ENCODE measurements at places on chromosomes 6 and 20.

DNA sequence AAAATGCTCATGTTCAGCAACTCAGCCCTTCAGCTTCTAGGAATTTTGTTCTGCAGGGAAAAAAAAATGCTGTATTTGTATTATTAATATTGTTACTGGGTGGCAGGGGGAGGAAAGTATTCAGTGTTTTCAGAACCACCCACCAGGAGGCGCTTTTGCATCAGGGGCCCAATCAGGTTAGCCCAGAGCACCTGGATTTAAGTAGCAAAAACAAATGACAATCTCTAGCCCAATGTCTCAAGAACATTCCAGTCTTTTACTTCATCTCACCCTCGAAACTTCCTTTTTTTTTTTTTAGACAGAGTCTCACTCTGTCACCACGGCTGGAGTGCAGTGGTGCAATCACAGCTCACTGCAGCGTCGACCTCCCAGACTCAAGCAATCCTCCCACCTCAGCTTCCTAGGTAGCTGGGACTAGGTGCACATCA lies 635 bp upstream of the C20orf203 start:
- DNase-seq, result peak; percentile 57
- peak overlapping the region; percentile 33 for H3K27ac ChIP-seq
- H3K27me3 ChIP-seq, result no peaks in the 10 kb centered on the region
- H3K4me3 ChIP-seq, result no peak overlapping the region
- peaks cover 18% of the 10 kb centered on the region for H3K4me1 ChIP-seq

- H3K27ac ChIP-seq, result no peak overlapping the region
- DNase-seq, result no peak
- peaks cover 48% of the 10 kb centered on the region for H3K4me1 ChIP-seq
- H3K4me3 ChIP-seq, result no peak overlapping the region
Measured at GRCh38 chr6:45718871-45719270, 296.8 kb downstream of the CLIC5 start.

GRCh38 chr6:35304299-35304698 lies 6.7 kb downstream of the DEF6 start:
- H3K4me1 ChIP-seq, result peaks cover 59% of the 10 kb centered on the region
- peaks cover 61% of the 10 kb centered on the region for H3K36me3 ChIP-seq
- DNase-seq, result no peak
- peak overlapping the region; percentile 90 for H3K27ac ChIP-seq

GRCh38 chr6:10528158-10528981 lies 7.2 kb downstream of the GCNT2 start:
- peak overlapping the region; percentile 78 for H3K4me3 ChIP-seq
- peak overlapping the region; percentile 88 for H3K27ac ChIP-seq
- DNase-seq, result peak; percentile 22
- peaks cover 45% of the 10 kb centered on the region for H3K4me1 ChIP-seq

- H3K4me3 ChIP-seq, result no peak overlapping the region
- H3K36me3 ChIP-seq, result no peaks in the 10 kb centered on the region
- no peaks in the 10 kb centered on the region for H3K4me1 ChIP-seq
- no peak overlapping the region for H3K27ac ChIP-seq
Measured at GRCh38 chr6:168007592-168008338, 10.3 kb downstream of the KIF25 start.

DNA sequence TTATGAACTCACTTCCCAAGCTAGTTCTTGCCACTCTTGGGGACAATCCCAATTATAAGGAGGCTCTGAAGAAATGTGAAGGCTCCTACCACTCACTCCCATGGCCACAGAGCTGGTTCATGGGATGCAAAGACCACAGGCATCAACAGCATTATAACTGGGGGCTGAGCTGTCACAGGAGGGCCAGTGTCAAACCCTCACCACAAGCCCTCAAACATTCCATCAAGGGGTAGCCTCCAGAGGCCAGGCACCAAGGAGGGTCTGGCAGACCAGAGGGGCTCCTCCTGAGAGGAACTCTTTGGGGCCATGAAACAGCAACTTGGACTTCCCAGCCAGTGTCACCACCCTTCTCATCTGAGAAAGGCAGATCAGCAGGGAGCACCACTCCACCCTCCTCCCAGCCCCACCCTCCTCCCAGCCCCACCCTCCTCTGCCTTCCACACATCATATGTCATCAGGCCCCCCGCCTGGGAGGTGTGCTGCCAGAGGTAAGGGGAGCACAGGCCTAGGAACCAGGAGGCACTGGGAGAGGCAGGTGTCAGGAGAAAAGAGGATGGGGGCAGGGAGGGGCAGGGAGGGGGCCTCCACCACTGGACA lies 1.2 kb upstream of the TSPO2 start:
- H3K4me1 ChIP-seq, result peaks cover 11% of the 10 kb centered on the region
- H3K36me3 ChIP-seq, result no peaks in the 10 kb centered on the region
- DNase-seq, result no peak
- H3K27me3 ChIP-seq, result no peaks in the 10 kb centered on the region
- H3K4me3 ChIP-seq, result no peak overlapping the region
- no peak overlapping the region for H3K27ac ChIP-seq

DNA sequence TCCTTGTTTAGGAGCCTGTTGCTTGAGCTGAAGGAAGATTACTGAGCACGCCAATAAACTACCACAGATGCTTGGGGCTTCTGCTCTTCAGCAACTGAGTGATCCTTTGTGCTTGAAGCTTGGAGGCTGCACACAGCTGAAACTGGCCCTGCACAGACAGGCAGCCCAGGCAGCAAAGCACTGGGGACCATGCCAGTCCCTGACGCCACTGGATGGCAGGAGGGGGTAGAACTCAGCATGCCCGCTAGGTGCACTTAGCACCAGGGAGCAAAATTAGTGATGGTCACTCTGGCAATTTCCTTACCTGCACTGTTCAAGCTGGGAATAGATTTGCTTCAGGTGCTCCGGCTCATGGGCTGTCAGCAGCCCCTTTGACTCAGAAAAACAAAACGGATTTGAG lies 91.5 kb downstream of the FAM50B start:
- peaks cover 37% of the 10 kb centered on the region for H3K27me3 ChIP-seq
- H3K4me1 ChIP-seq, result no peaks in the 10 kb centered on the region
- DNase-seq, result no peak
- H3K27ac ChIP-seq, result no peak overlapping the region
- H3K36me3 ChIP-seq, result no peaks in the 10 kb centered on the region
- no peak overlapping the region for H3K4me3 ChIP-seq

- no peak for DNase-seq
- no peaks in the 10 kb centered on the region for H3K27me3 ChIP-seq
- peaks cover 21% of the 10 kb centered on the region for H3K36me3 ChIP-seq
- no peak overlapping the region for H3K27ac ChIP-seq
- H3K4me3 ChIP-seq, result no peak overlapping the region
- no peaks in the 10 kb centered on the region for H3K4me1 ChIP-seq
Measured at GRCh38 chr6:20907486-20908071, 373.3 kb downstream of the CDKAL1 start.

DNA sequence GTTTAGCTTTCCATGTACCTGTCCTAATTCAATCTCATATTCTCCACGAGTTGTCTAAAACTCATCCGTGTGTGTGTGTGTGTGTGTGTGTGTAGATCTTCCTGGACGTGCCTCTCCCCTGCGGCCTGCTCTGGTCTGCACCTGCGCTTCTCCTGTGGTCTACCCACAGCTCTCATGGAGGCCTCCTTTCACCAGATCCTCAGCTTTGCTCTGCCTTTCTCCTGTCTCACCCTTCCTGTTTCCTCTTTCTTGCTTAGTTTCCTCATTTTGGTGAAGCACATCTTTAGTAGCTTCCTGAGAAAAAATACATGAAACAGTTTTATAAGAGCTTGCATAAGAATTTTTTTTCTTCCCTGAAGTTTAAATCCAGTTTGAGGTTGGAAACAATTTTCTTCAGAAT lies 18.1 kb downstream of the SLX4IP start:
- H3K4me3 ChIP-seq, result peak overlapping the region; percentile 46
- peaks cover 24% of the 10 kb centered on the region for H3K4me1 ChIP-seq
- H3K27me3 ChIP-seq, result no peaks in the 10 kb centered on the region
- H3K36me3 ChIP-seq, result peaks cover 30% of the 10 kb centered on the region

- no peaks in the 10 kb centered on the region for H3K36me3 ChIP-seq
- H3K4me3 ChIP-seq, result no peak overlapping the region
- peaks cover 42% of the 10 kb centered on the region for H3K27me3 ChIP-seq
- H3K27ac ChIP-seq, result no peak overlapping the region
- DNase-seq, result no peak
Measured at GRCh38 chr6:154306696-154307095, 49.9 kb downstream of the IPCEF1 start.

- H3K27me3 ChIP-seq, result peaks cover 11% of the 10 kb centered on the region
- H3K36me3 ChIP-seq, result no peaks in the 10 kb centered on the region
- H3K27ac ChIP-seq, result no peak overlapping the region
- no peak overlapping the region for H3K4me3 ChIP-seq
- no peaks in the 10 kb centered on the region for H3K4me1 ChIP-seq
Measured at GRCh38 chr20:40726776-40727175, 37.7 kb upstream of the MAFB start.

DNA sequence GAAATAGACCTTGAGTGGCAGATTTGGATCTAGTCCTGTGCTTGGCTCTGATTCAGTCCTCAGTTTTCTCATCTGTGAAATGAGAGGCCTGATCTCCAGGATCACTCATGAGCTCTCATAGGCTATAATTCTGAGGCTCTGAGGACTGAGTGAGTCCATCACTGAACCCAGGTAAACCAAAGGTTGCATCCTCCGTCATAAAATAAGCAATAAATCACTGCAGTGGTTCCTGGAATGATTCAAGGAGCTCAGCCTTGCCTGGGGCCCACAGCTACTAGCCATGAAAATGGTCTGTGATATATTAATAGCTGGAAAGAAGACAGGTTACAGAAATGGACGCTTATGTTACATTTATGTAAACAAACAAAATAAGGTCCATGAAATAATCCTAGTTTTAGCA lies 124.8 kb downstream of the MAP3K7 start:
- H3K4me1 ChIP-seq, result peaks cover 90% of the 10 kb centered on the region
- H3K27ac ChIP-seq, result peak overlapping the region; percentile 56
- no peak for DNase-seq
- H3K36me3 ChIP-seq, result peaks cover 7% of the 10 kb centered on the region

DNA sequence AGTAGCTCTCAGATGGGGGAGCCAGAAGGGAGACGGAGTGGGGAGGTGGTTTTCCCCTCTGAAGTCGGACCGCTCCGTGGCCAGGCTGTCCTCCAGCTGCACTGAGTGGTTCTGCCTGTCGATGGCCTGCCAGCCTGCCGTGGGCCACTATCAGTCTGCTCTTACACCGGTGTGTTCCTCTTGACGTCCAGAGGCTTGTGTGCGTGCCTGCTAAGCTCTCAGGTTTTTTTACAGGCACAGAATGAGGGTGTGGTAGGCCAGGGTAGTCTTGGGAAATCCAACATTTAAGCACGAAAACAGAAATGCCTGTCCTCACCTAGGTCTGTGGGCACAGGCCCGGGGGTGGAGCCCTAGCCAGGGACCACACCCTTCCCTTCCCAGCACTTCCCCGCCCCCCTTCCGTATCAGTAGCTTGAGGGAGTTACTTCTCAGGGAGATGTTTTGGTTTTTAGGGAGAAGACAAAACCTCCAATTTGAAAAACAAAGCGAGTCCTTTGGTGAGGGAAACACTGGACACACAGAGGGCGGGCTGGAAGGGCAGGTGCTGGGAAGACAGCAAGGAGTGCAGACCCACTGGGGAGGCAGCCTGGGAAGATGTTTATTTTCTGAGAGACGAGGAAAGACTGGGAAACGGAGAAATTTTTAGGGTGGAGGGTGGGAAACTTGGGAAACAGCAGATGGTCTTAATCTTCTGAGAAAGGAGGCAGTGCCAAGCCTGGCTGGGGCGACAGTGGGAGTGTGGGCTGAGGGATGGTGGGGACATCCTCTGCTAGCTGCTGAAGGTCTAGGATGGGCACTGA lies 106.5 kb downstream of the LY86 start:
- H3K4me1 ChIP-seq, result peaks cover 14% of the 10 kb centered on the region
- H3K27me3 ChIP-seq, result peaks cover 2% of the 10 kb centered on the region
- no peak overlapping the region for H3K4me3 ChIP-seq
- no peaks in the 10 kb centered on the region for H3K36me3 ChIP-seq
- H3K27ac ChIP-seq, result no peak overlapping the region

DNA sequence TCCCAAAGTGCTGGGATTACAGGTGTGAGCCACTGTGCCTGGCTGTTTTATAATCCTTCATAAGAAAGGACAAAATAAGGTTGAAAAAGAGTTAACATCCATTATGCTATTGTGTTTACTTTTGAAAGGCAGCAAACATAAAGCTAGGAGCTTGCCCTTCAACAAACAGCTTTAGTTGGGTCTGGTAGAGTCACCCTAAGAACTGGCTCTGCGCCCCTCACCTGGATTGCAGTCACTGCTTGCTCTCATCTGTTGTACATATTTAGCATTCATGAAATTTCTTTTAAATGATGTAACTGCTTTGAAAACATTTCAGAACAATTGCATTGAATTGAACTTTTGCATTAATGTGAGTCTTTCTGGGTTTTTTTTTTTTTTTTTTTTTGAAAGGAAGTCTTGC lies 38.9 kb downstream of the JARID2 start:
- H3K4me1 ChIP-seq, result peaks cover 55% of the 10 kb centered on the region
- no peak overlapping the region for H3K27ac ChIP-seq
- no peak overlapping the region for H3K4me3 ChIP-seq
- no peaks in the 10 kb centered on the region for H3K27me3 ChIP-seq
- DNase-seq, result no peak

DNA sequence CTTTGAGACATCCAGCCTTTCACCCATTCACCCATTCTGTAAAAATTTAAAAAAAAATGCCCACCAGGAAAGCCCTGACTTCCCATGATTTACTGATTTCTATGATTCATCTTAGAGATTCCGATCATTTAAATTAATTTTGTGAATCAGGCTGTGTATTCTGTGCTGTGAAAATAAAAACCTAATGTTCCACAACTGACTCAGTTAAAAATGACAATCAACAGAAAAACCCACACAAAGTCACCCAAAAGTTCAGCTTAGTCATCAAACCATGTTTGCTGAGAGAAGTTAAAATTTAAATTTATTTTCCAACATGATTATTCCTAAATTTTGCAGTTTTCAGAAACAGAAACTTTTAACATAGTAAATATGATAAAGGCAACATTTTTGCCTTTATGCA lies 509.9 kb downstream of the TENT5A start:
- H3K27me3 ChIP-seq, result no peaks in the 10 kb centered on the region
- H3K4me1 ChIP-seq, result no peaks in the 10 kb centered on the region
- no peak overlapping the region for H3K27ac ChIP-seq
- no peak for DNase-seq

GRCh38 chr6:11353921-11354389 lies 121.5 kb upstream of the NEDD9 start:
- no peaks in the 10 kb centered on the region for H3K27me3 ChIP-seq
- peak; percentile 44 for DNase-seq
- H3K36me3 ChIP-seq, result peaks cover 84% of the 10 kb centered on the region
- peaks cover 69% of the 10 kb centered on the region for H3K4me1 ChIP-seq
- peak overlapping the region; percentile 18 for H3K4me3 ChIP-seq

GRCh38 chr6:22363166-22363713 lies 66.4 kb upstream of the PRL start:
- H3K27me3 ChIP-seq, result no peaks in the 10 kb centered on the region
- DNase-seq, result no peak
- H3K4me3 ChIP-seq, result no peak overlapping the region

- H3K27me3 ChIP-seq, result peaks cover 17% of the 10 kb centered on the region
- no peak overlapping the region for H3K27ac ChIP-seq
- H3K4me1 ChIP-seq, result peaks cover 13% of the 10 kb centered on the region
- no peak overlapping the region for H3K4me3 ChIP-seq
Measured at GRCh38 chr20:45818239-45818638, 5.8 kb downstream of the UBE2C start.
